ENCODE measurements at places on chromosomes 11 and 22.

- DNase-seq, result no peak
Observed at GRCh38 chr11:11411401-11411985, 58.4 kb upstream of the CSNK2A3 start.

GRCh38 chr11:15341587-15341986, 226.9 kb downstream of the INSC start:
- no peak for DNase-seq

DNA sequence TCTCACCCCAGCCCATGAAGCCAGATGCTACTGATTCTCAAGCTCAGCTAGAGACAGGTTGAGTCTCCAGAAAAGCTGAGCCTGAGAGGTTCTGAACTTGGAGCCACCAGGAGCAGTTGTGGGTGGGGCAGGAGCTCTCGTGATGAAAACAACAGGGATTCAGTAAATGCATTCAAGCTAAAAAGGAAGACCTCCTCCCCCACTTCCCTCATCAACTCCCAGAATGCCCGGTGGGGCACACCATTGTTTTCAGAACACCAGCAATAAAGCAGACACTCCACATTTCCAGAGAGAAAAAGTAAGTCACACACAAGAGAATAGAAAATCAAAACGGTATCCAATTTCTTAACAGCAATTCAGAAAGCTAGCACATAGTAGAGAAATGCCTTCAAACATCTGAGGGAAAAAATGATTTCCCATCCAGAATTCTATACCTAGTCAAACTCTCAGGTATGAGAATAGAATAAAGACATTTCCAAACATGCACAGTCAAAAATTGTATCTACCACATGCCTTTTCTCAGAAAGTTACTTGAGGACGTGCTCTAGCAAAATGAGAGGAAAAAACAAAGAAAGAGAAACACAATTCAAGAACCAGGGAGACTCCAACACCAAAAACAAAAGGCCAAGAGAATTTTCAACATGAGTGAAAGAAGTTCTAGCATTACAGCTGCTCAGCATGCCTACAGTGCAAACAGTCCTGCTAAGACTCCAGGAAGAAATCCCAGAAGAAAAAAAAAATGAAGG, 56.8 kb downstream of the CDKN1C start:
- no peak for DNase-seq

DNA sequence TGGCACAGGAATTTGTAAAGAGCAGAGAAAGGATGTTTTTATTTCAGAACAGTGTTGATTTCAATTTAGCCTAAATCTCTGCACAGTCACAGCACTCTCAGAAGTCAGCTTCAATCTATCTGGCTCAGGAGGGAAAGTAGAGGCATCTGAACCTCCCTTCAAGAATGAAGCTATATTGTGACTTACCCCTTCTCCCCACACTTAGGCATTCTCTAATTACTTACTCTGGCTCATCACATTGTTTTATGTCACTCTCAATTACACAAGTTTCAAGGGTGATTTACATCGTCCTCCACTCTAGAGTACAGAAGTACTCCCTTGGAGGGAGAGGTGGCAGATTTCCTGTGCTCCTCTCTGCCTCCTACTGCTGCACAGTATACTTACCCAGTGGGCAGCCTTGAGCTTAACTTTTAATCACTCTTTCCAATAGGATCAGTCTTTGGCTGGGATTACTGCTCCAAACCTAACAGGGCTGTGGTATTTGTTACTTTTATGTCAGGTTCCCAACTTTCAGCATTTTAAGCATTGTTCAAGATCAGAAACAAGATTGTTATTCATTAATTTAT, 211.4 kb downstream of the AASDHPPT start:
- no peak for DNase-seq

- no peak for DNase-seq
Observed at GRCh38 chr11:92740276-92740675, 229.2 kb upstream of the MTNR1B start.

- DNase-seq, result no peak
Observed at GRCh38 chr11:75498556-75499255, 27.0 kb downstream of the GDPD5 start.

DNA sequence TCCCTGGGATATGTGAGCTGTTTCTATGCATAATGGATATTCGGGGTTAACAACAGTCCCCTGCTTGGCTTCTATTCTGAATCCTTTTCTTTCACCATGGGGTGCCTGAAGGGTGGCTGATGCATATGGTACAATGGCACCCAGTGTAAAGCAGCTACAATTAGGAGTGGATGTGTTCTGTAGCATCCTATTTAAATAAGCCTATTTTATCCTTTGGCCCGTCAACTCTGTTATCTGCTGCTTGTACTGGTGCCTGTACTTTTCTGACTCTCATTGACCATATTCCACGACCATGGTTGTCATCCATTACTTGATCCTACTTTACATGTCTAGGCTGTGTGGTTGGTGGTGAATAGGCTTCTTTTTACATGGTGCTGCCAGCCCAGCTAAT, 1.3 kb downstream of the TUG1 start:
- DNase-seq, result no peak

GRCh38 chr22:19679522-19680101, 34.7 kb upstream of the SEPTIN5 start:
- no peak for DNase-seq

- DNase-seq, result no peak
Observed at GRCh38 chr11:134358165-134358855, 26.5 kb downstream of the GLB1L2 start.

DNA sequence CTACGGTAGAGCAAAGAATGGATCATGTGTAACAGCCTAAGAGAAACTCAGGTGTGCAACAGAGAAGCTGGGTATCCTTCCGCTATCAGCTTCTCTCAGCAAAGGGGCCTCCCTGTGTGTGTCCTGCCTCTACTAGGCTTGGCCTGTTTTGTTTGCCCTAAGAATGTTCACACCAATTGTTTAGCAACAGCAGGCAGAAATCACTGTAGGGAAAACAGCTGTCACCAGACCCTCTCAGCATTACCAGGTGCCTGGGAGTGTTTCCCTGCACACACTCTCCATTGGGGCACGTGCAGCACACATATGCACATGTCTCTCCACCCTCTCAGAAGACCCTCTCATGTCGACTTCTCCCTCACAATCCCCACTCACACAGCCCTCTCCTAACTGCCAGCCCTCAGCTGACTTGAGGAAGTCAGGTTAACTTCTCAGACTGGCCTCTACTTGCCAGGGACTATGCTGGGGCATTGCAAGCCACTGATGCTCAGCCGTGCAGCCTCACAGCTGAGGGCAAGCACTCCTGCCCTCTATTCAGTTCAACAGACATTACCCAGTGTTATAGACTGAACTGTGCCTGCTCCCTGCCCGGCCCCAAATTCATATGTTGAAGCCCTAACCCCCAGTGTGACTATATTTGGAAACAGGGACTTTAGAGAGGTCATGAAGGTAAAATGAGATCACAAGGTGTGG, 97.6 kb downstream of the TRIM29 start:
- no peak for DNase-seq

GRCh38 chr22:30150212-30150611, 69.9 kb downstream of the HORMAD2 start:
- no peak for DNase-seq

DNA sequence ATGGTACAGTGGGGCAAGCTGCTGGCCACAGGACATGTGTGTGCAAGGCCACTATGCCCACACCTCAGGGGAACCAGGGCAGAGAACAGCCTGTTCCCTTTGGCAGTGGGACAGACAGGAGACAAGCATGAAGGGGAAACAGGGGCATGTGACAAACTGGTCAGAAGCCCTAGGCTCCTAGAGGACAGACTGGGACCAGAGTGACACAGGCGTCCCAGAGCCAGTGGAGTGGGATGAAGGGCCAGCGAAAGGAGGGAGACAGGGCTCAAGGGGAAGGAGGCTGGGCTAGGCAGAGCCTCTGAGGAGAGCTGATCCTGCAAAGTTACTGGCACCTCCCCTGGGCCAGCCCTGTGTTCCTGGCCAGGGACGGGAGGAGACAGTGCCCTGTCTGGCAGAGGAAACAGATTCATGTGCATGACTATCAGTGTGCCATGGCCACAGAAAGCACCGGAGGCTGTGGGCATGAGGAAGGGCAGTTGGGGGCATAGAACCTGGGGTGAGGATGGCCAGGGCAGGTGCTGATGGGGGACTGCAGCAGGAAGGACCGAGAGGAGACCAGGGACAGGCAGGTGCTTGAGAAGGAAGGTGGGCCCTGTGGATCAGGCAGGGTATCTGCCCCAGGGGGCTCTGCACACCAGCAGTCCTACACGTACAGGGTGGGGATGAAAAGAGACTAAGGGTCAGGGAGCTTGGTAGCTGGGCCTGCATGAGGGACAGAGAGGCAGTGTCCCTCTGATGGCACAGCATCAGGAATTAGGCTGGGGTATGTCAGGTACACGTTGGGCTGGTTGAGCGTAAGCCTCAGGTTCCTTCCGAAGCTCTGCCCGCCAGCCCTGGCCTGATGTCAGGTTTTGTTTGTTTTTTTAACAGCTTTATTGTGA, 9.8 kb downstream of the DERL3 start:
- no peak for DNase-seq

GRCh38 chr11:114447444-114447843, 8.2 kb downstream of the REXO2 start:
- DNase-seq, result no peak

Data from kidney epithelial cell (primary cell).